ENCODE measurements at places on chromosomes 2 and 18.

GRCh38 chr2:144490017-144490416 lies 29.9 kb downstream of the ZEB2 start:
- no peak for DNase-seq

DNA sequence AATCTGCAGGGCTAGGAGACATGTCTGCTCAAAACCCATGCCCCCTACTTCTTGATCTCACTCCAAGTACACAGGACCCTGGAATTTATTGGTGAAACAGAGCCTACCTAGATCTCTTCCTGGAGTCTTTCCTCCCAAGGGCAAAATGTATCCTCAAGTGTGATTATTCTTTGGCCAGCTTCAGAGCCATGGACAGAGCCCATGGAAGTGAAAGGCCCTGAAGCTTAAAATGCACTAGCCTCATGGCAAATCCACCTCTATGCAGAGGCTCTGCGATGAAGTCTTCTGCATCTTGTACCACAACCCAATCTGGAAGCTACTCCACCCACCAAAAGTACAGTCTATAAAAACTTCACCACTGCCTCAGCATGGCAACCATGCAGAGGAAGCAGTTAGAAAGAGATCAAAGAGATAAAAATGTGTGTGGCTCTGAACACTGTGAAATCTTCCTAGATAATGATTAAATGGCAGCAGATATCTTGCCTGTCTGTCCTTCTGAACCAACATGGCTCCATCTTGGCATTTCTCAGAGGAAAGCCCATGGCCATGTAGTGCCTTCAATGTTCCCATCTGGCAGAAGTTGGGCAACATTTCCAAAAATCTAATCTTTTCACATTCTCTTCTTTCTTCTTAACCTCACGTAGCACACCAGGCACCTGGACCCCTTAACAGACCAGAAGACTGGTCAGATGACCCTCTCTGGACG lies 142.9 kb upstream of the KLF7 start:
- DNase-seq = peak; percentile 25

- DNase-seq = no peak
These were observed 782.6 kb downstream of the MBD2 start for GRCh38 chr18:53441761-53442414.

DNA sequence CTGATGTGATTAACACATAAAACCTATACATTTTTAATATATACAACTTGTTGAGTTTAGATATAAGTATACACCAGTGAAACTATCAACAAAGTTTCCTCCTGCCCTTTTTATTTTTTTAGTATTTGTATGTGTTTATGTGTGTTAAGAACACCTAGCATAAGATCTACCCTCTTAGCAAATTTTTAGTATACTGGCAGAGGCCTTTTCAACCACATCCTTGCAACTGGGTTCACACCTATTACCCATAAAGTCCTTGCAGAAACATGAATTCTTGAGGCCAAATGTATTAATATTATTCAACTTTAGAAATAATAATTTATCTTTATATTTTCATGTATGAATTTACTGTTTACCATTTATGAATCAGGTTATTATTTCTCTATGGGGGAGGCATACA lies 119.7 kb upstream of the CRIM1 start:
- DNase-seq = no peak

- no peak for DNase-seq
These were observed 11.3 kb downstream of the MAL start for GRCh38 chr2:95036596-95037383.

GRCh38 chr2:8344144-8345097 lies 337.4 kb upstream of the ID2 start:
- DNase-seq = no peak

DNA sequence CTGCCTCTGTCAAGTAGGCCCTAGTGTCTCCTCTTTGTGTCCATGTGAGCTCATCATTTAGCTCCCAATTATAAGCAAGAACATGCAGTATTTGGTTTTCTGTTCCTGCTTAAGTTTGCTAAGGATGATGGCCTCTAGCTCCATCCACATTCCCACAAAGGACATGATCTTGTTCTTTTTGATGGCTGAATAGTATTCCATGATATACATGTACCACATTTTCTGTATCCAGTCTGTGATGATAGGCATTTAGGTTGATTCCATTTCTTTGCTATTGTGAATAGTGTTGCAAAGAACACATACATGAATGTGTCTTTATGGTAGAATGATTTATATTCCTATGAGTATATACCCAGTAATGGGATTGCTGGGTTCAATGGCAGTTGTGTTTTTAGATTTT lies 263.2 kb downstream of the PARD3B start:
- DNase-seq = no peak

- no peak for DNase-seq
These were observed 91.7 kb upstream of the RAB6C start for GRCh38 chr2:129887688-129888266.

GRCh38 chr2:231985823-231986261 lies 24.3 kb downstream of the DIS3L2 start:
- DNase-seq = no peak

- no peak for DNase-seq
These were observed 21.8 kb downstream of the RNF149 start for GRCh38 chr2:101286684-101287083.

GRCh38 chr18:34809451-34810072 lies 99.5 kb downstream of the DTNA start:
- peak; percentile 53 for DNase-seq

DNA sequence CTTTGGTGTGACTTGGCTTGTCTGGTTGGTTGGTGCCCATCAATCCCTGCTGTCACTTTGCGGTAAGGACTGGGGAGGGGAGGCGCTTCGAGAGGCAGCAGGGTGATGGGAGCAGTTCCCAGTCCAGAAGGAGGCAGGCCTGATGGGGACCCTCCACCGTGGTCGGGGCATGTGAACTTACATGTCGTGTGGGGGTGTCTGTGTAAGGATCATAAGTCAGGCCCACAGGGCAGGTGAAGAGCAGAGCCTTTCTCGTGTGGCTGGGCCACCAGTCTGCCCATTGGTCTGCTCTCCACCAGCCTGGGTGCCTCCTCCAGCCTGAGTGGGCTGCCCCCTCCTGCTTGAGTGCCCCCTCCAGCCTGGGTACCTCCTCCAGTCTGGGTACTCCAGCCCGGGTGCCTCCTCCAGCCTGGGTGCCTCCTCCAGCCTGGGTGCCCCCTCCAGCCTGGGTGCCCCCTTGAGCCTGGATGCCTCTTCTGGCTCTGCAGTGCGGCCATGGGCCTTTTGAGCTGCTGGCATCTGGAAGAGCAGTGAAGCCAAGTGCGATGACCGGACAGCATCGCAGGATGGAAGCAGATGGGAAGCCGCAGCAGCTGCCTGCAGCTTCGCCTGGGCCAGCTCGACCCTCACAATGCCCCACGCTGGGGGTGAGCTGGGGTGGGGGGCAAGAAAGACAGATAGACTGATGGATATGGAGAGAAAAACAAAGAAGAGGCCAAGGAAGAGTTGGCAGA lies 25.0 kb downstream of the ATOH8 start:
- no peak for DNase-seq

- no peak for DNase-seq
These were observed 29.6 kb downstream of the LPIN2 start for GRCh38 chr18:2983296-2983695.

DNA sequence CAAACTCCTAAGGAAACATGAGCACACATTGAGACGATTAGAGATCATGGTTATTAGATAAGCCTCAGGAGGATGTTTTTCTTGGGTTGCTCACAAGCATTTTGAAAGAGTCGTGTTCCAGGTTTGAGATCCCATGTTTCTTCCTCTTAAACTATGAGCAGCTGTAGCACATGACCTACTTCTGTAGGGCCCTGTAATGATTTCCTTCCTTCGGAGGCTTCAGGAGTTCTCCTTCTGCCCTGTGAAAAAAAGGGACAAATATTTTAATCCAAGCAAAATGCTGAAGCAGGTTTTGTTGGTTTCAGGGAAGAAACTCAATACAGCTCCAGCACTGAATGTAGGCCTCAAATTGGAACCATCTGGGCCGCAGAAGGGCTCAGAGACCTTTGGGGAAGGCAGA lies 82.6 kb downstream of the POU3F3 start:
- DNase-seq = no peak

GRCh38 chr18:3593381-3593903 lies 143.5 kb downstream of the TGIF1 start:
- DNase-seq = peak; percentile 91

GRCh38 chr2:233331536-233331935 lies 22.8 kb upstream of the DGKD start:
- DNase-seq = no peak

GRCh38 chr18:71075147-71075546 lies 786.3 kb downstream of the SOCS6 start:
- DNase-seq = no peak

GRCh38 chr2:40287773-40288172 lies 164.1 kb downstream of the SLC8A1 start:
- no peak for DNase-seq

GRCh38 chr2:226352941-226353560 lies 446.6 kb downstream of the IRS1 start:
- DNase-seq = no peak

DNA sequence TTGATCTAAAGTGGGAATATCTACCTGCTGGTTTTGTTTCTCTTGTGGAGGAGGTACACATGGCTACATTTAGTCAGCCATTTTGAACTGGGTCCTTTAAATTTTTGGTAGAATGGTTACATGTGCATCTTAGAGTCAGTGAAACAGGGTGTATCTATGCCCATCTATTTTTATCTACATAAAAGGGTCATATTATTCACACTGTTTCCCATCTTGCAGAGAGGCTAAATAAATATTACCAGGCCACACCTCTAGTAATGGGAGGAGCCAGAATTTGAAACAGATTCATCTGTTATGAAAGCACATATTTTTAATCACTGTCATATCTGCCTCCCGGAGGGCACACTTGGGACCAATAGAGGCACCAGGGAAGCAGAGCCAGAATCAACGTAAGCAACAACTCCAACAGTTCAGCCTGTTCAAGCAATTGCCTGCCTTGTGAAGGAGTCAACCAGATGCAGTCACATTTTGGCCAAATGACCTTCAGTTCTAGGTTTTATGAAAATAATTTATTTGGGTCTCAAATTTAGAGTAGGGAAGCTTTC lies 376.8 kb downstream of the TSN start:
- peak; percentile 22 for DNase-seq

DNA sequence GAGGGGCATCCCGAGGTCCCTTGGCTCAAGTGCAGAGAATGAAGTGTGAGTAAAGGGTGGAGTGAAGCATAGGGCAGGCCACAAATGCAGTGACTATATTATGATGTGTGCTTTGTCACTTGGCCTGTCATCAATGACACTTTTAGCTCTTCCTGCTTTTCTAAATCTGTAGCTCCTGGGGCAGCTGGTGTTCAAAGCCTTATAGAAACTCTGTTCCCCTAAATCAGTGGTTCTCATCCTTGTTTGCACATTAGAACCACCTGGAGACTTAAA lies 135.6 kb upstream of the LGALSL start:
- no peak for DNase-seq

DNA sequence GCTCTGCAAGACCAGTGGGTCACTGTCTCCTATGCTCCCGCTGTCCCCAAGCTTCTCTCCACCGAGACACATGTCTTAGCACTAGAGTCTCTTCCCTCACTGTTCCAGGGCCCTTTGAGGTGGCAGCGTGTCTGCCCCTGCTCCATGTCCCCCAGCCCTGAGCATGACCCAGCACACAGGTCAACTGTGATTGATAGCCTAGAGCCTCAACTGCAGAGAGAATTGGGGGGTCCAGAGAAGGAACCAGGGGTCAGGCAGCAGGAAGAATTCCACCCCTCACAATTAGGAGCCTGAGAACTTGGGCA lies 54.6 kb upstream of the ODC1 start:
- no peak for DNase-seq

- DNase-seq = no peak
These were observed 325.9 kb downstream of the SLC8A1 start for GRCh38 chr2:40126006-40126405.

DNA sequence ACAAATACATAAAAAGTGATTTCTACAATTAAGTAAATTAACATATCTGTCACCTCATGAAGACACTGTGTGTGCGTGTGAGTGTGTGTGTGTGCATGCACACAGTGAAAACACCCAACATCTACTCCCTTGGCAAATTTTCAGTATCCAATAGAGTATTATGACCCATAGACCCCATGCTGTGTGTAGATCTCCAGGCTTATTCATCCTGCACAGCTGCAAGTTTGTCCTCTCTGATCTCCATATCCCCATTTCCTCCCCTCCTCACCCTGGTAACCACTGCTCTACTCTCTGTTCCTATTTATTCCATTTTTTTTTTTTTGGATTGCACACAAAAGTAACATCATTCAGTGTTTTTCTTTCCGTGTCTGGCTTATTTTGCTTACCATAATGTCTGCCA lies 391.0 kb downstream of the SOX11 start:
- DNase-seq = no peak

DNA sequence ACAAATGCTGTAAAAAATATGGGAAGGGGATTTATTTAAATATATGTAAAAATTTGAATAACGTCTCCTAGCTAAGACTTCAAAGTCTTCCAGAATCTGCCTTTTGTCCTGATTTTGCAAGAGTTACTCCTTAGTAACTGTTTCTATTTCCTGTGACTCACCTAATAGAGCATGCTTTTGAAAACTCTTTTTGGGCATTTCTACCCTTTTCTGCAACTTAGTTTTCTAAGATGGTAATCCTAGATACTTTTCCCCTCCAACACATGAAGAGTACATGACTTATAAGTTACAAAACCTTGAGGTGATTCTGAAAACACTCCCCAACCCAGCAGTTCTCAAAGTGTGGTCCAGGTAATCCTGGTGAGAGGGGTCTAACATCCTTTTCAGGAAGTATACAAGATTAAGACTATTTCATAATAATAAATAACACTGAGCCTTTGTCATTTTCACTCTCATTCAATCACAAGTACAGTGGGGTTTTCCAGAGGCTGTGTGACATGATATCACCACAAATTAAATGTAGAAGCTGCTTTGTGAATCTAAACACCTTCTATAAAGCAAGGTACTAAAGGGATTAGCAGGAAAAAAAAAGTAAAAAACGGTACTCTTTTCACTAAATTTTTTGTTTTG lies 31.9 kb downstream of the PPP4R3B start:
- peak; percentile 86 for DNase-seq

DNA sequence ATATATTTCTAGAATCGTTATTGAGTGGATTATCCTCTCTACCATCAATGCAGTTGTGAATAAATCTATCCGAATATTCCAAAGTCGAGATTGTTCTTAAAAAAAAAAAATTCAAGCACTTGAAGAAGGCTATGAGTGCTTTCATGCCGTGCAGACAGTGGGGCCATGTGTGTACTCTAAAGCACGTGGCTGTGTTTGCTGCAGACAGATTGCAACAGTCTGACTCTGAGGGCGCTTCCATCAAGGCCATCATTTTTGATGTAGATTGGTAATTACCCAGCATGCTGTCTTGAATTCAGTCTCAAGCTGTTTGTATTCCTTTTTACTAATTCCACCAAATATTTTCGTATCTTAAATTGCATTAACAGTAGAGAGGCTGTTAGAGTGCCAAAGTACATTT lies 325.9 kb upstream of the LINC00305 start:
- DNase-seq = no peak
